ENCODE measurements at places on chromosomes 1 and 21.

GRCh38 chr1:163094589-163094988 lies 25.4 kb downstream of the RGS4 start:
- no peak for DNase-seq

- no peak for DNase-seq
Measured at GRCh38 chr21:37153196-37153934, 80.3 kb downstream of the TTC3 start.

DNA sequence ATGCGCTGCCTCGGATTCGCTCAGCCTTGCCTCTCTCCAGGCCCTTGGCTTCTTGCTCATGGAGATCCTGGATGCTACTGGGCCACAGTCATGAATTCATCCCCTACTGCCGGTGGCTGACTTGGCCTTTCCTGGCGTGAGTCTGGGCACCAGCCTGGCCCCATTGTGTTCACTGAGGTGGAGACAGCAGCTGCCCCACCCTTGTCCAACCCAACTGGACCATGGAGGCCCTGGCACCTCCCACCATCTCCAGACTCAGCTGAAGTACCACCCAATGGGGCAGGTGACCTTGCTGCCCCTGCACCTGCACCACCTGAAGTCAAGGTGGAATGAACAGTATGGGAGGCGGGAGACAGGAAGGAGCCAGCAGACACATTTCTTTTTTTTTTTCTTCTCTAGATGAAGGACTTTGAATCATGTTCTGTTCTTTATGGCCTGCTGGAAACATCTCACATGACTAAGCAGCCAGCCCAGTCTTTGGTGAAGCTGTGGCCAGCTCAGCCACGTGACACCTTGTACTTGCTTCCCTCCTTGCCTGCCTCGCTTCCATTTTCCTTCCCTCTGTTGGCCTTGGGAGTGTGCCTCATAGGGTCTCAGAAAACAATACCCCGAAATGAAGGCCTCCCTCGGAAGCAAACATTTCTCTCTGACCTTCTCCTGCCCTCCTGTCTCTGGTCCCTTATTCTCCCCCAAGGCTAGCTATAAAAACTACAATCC lies 3.8 kb upstream of the SLC30A2 start:
- no peak for DNase-seq

- peak; percentile 57 for DNase-seq
Measured at GRCh38 chr1:61182049-61182448, 99.7 kb downstream of the NFIA start.

GRCh38 chr1:67953301-67953700 lies 97.1 kb downstream of the DIRAS3 start:
- no peak for DNase-seq

- peak; percentile 77 for DNase-seq
Measured at GRCh38 chr1:54488065-54488750, 59.8 kb upstream of the ACOT11 start.

GRCh38 chr1:18408656-18409370 lies 71.9 kb upstream of the KLHDC7A start:
- DNase-seq = no peak

DNA sequence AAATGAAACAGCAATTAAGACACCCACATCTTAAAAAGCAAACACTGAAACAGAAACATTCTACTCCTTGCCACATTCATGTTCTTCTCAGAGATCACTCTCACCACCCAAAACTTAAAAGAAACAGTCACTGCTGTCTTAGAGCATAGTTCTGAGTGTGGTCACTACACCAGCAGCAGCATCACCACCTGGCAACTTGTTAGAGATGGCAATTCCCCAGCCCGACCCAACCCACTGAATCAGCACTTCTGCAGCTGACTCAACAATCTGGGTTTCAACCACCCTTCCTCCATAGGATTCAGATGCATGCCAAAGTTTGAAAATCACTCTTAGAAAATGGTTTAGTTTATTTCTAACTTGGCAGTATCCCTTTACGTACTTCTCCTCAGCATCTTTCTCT lies 126.1 kb downstream of the CDC42BPA start:
- DNase-seq = no peak

DNA sequence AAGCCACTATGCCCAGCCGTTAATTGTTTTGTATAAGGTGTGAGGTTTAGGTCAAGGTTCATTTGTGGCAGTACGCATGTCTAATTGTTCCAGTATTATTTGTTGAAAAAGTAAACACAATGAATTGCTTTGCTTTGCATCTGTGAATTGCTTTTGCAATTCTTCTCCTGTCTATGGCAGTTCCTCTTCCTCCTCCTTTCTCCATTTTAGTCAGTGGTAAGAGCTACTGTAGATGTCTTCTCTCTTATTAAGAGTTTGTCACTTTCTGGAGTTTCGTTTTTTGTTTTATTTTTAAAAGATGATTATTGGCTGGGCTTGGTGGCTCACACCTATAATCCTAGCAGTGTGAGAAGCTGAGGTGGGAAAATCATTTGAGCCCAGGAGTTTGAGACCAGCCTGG lies 29.2 kb downstream of the C1orf185 start:
- DNase-seq = no peak

- no peak for DNase-seq
Measured at GRCh38 chr1:221449801-221450470, 292.0 kb downstream of the DUSP10 start.

DNA sequence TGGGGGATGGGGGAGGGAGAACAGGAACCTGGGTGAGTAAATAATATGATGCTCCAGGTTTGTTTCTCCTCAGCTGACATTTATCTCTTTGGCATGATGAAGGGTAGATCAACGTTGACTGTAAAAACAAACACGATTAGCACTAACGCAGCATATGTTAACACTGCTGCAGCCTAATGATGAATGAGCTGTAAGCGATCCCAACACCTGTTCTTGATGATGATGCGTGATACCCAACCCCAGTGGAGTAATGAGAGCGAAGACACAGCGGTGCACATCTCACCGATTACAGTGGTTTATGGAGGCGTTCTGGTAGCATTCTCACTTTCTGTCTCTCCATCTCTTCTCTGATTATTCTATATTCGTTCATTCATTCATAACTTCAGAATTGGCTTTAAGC lies 640.4 kb downstream of the USP25 start:
- DNase-seq = no peak

GRCh38 chr1:28329395-28330153 lies 734 bp downstream of the MED18 start:
- DNase-seq = no peak

- no peak for DNase-seq
Measured at GRCh38 chr1:246591047-246591446, 24.8 kb downstream of the CNST start.

DNA sequence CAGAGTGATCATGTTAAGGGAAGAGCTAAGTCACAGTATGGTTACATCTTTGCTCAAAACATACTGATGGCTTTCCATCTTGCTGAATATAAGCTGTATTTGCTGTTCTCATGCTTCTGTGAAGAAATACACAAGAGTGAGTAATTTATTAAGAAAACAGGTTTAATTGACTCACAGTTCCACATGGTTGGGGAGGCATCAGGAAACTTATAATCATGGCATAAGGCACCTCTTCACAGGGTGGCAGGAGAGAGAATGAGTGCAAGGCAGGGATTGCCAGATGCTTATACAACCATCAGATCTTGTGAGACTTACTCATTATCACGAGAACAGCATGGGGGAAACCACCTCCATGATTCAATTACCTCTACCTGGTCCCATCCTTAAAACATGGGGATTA lies 24.4 kb upstream of the RGS5 start:
- DNase-seq = no peak

- no peak for DNase-seq
Measured at GRCh38 chr1:156897078-156897825, 3.7 kb downstream of the PEAR1 start.

DNA sequence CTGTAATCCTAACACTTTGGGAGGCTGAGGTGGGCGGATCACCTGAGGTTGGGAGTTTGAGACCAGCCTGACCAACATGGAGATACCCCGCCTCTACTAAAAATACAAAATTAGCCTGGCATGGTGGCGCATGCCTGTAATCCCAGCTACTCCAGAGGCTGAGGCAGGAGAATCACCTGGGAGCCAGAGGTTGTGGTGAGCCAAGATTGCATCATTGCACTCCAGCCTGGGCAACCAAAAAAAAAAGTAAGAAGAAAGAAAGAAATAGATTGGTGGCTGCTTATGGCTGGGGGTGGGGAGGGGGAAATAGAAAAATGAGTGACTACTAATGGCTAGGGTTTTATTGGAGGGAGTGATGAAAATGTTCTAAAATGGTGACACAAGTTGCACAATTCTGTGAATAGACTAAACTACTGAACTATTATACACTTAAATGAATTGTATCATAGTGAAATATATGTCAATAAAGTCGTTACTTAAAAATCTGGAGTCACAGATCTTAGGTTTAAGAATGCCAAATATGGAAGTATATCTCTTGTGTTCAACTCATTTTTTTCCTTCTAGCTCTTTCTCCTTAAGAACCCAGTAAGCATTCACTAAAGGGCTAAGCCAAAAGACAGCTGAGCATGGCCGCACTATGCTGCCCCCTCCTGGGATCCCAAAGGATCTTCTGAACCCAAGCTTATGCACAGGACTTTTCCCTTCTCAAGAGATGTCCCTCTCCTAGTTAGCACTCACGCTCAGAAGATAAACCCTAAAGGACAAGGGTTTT lies 3.2 kb upstream of the NPL start:
- DNase-seq = peak; percentile 85
